Natural killer cell treated with Interleukin-12 subunit alpha and Interleukin-12 subunit beta and Interleukin-15 and Interleukin-18, amount 100 ng/mL, for 72 hours (primary cell): ENCODE measurements at places on chromosomes 6 and 20.

- DNase-seq = no peak
Observed at GRCh38 chr20:16485401-16485800, 87.8 kb downstream of the KIF16B start.

GRCh38 chr20:5150226-5151076 is 23.6 kb downstream of the CDS2 start:
- no peak for DNase-seq

DNA sequence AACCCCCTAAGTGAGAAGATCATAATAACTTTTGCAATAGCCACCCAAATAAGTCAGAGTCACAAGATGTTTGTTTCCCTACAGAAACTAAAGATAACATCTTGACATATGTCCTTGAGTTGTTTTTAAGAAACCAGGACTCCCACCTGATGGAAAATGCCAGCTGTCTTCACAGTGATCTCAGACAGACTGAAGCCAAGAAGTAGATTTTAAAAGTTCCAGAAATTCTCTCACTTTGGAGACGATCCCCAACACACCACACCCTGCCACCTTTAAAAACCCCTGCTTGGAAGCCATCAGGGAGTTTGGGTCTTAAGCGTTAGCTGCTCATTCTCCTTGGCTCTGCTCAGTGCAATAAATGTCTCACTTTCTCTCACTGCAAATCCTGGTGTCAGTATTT is 63.0 kb downstream of the GPR6 start:
- DNase-seq = no peak

- no peak for DNase-seq
Observed at GRCh38 chr20:4509825-4510522, 211.7 kb upstream of the PRND start.

- DNase-seq = no peak
Observed at GRCh38 chr6:77180326-77180725, 283.0 kb downstream of the HTR1B start.

DNA sequence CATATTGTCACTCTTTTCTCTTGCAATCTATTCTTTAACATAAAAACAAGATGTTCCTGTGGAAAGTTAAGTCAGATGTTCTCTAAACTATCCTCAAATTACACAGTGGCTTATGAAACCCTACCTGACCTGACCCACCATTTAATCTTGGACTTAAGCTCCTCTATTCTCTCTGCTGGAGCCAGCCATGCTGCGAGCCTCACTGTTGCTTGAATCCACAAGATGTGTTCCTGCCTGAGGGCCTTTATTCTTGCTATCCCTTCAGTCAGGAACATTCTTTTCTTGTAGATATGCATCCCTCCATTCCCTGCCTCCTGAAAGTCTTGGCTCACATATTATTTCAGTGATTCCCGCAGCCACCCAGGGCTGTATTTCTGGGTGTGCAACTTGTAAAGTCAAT is 283.2 kb downstream of the EPHA7 start:
- no peak for DNase-seq

- DNase-seq = no peak
Observed at GRCh38 chr6:18432180-18432579, 45.0 kb downstream of the RNF144B start.
